ENCODE measurements at places on chromosomes 2 and 18.

GRCh38 chr2:60708630-60709320, 47.3 kb upstream of the PAPOLG start:
- DNase-seq, result no peak

- DNase-seq, result no peak
These were observed 144.3 kb upstream of the SERTAD2 start for GRCh38 chr2:64797881-64798575.

DNA sequence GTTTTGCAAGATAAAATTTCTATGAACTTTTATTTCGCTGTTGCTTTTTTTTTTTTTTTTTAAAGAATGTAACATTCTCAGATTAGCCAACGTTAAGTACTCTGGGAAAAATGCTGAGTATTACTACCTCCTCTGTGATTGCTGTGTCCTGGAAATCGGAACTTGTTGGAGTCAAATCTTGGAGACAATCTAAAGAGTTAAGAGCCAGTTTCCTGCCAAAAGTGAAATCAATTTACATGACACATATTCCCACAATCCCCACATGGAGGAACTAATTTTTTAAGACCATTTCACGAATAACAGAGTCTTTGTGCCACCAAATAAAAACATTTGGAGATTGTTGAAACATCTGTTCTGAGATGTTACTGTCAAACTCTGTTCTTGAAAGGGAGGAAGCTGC, 127.8 kb downstream of the MEP1B start:
- DNase-seq, result no peak

GRCh38 chr2:3257166-3257565, 120.5 kb downstream of the EIPR1 start:
- no peak for DNase-seq

GRCh38 chr2:150204451-150204850, 283.0 kb downstream of the RND3 start:
- no peak for DNase-seq

DNA sequence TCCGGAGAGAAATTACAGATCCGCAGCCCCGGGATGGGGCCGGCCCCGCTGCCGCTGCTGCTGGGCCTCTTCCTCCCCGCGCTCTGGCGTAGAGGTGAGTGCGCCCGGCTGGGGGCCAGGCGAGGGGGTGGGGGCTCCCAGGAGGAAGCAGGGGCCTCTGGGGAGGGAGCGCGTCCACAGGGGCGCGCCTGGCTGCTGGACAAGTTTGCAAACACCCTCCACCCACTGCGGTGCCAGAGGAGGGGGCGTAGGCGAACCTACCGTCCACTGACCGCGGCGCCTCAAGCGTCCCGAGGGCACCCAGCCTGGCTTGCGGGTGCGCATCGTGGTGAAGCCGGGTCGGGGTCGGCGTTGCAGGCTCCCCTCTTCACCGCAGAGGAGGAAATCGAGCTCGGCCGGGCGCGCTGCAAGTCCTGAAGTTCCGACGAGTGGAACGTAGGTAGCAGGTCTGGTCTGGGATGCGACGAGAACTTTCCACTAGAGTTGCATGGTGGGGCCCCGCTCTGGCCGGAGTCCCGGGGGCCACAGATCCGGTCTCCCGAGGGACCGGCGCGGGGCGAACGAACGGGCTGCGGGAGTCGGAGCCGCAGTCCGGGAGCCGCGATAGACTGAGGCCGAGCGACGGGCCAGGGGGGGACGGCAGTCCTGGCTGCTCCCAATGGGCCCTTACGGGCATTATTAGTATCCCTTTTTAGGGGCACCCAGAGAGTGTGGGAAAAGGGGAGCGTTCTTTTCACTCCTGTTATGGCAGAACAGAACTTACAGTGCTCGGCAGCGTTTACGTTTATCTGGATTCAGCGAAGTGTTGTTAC, 502 bp downstream of the MERTK start:
- DNase-seq, result peak; percentile 4

- DNase-seq, result no peak
These were observed 220.4 kb upstream of the TFPI start for GRCh38 chr2:187774551-187775071.

Data from activated CD4-positive, alpha-beta T cell treated with anti-CD3 and anti-CD28 coated beads, Interleukin-2, amount 50 U/mL, for 4 hours (primary cell).